Inflammatory macrophage (primary cell): ENCODE measurements at places on chromosomes 7 and 10.
A peak's percentile ranks its signal among the peaks of the same experiment; 100 is the strongest.

GRCh38 chr7:135209225-135209834 lies 2.0 kb downstream of the WDR91 start:
- DNase-seq, result peak; percentile 64

GRCh38 chr10:68871731-68872342 lies 29.3 kb upstream of the DDX50 start:
- no peak for DNase-seq

- DNase-seq, result no peak
Measured at GRCh38 chr7:136139417-136139816, 162.3 kb upstream of the MTPN start.

- DNase-seq, result peak; percentile 38
Measured at GRCh38 chr10:75972491-75973276, 541.3 kb downstream of the LRMDA start.

DNA sequence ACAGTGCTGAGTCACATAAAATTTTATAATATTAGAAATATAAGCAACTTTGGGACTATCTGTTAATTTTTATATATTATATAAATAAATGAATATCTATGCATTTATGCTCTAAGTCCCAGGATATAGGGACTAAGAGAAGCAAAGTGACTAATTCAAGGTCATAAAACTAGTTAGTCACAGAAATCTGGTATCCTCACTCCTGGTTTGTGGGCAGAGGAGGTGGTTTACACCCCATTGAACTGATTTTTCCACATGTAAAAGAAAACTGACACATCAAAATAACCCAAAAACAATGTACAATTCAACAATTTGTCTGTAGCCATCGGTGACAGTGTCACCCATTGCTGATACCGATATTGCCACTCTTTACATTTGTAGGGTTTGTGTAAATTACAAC lies 3.0 kb downstream of the PCLO start:
- no peak for DNase-seq

- DNase-seq, result no peak
Measured at GRCh38 chr10:71968553-71969474, 4.6 kb downstream of the CHST3 start.

DNA sequence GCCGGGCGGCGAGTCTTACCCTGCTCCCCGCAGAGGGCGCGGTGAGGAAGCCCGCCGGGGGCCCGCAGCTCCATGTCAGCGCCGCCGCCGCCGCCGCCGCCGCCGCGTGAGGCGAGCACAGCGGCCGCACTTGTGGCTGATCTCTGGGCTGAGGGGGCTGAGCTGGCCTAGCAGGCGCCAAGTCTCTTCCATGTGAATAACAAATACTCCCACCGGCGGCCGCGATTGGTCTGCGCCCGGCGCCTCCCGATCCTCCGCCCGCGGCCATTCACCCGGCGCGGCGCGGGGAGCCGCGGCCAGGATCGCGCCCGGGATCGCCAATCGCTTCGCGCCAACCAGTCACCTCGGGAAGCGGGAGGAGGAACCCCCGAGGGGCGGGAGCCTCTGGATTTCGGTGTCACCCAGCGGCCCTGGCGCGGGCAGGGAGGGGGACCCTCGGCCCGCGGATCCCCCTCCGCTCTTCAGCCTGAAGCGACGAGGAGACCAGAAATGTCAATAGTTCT lies at the start of gene GRM8:
TSS of gene GRM8 (minus strand) at position 164 of the 503 bp plus-strand sequence.
- DNase-seq, result peak; percentile 2

DNA sequence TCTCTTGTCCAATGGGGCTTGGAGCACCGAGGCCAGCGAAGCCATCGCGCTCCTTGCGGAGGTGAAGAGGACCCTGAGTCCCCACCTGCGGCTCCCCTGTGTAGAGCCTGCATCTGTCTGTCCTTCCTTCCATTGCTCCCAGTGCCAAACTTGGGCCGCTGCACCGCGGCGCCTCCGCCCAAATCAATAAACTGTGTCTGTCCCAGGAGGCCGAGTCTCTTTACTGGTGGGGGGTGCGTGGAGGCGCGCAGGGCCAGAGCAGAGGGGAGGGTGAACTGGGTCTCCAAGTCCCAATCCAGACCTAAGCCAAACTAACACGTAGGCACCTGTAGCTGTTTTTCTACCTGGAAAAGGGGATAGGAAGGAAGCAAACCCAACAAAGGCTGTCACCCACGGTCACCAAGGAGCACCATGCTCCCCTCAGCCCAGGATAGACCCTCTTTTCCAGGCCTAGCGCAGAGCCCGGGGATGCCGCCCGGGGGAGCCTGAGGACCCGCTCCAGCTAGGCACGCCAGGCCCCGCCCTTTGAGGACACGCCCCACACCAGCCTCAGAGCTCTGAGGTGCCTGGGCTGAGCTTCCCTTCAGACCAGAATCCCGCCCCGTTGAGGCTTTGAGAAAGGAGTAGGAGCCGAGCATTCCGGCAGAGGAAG lies 1.2 kb upstream of the CHAT start:
- DNase-seq, result no peak

DNA sequence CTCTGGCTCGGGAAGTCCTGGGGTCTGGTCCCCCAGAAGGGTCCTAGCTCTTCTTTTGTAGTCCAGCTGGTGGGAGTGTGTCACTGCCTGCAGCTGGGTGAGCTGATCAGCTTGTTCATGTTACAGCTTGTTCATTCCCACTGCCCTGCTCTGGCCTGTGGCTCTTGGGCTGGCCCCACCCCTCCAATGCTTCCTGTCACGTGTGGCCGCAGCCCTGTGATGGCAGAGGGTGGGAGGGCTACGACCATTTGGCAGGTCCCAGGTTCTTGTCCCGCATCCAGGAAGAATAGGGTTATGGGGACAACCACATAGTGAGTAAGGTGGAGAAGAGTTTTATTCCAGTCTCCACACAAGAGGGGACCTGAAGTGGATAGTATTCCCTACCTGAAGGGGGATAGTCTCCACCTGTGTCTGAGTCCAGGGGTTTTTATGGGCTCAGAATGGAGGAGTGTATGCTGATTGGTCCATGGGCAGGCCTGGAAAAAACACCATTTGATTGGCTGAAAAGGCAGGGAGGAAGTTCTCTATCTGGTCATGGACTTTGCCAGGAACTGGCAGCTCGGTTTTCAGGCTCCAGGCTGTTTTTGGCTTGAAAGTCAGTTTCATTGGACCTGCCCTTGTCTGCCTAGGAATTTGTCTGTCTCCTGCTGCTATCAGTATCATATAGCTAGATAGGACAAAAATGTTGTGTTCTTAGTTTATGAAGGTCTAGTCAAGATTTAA lies 13.1 kb downstream of the SDHAF3 start:
- no peak for DNase-seq

DNA sequence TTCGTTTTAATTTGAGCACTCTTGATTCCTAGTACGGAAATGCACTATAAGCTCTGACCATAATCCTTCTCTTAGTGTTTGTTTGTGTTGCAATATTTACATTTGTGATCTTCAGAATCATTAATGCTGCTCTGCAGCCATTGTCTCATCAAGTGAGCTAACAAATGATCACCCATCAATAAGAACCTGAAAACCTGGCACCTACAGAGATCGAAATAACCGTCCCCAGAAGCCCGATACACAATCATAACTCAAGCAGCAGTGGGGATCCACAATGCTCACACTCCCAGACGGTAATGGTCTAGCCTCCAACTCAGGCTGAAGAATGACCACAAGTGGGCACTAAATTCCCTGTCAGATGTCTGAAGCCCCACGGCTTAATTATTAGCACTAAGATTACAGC lies 156.0 kb upstream of the NFE2L3 start:
- DNase-seq, result no peak

DNA sequence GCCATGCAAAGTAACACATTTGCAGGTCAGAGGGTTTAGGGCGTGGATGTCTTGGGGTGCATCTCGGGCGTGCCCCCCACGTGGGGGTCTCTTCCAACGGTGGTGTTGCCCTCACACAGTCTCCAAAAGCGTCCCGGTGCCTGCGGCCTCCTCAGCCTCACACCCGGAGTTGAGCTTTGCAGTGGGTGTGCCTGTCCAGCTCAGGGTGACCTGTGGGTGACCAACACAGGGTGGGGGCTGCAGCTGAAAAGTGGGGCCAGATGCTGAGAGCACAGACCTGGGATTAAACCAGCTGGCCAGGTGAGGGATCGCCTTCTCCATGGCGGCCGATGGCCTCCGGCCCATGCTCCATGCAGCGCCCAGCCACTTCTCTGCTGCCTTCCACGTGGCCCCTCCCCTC lies 63.1 kb downstream of the PWWP2B start:
- DNase-seq, result no peak

- peak; percentile 72 for DNase-seq
Measured at GRCh38 chr10:48799341-48800006, 114.8 kb downstream of the WDFY4 start.

GRCh38 chr7:17307558-17307957 lies 9.1 kb downstream of the AHR start:
- no peak for DNase-seq

DNA sequence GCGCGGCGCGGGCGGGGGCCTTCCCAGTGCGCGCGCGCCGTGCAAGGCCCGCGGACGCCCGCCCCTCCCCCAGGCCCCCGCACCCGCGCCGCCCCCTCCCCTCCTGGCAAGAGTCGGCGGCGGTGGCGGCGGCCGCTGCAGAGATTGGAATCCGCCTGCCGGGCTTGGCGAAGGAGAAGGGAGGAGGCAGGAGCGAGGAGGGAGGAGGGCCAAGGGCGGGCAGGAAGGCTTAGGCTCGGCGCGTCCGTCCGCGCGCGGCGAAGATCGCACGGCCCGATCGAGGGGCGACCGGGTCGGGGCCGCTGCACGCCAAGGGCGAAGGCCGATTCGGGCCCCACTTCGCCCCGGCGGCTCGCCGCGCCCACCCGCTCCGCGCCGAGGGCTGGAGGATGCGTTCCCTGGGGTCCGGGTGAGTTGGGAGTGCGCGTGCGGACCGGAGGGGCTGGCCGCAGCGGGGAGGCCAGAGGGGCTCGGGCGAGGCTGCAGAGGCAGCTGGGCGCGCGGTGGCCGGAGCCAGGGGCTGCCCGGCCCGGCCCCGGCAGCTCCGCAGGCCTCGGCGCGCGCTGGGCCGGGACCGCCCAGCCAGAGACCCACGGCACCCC lies at the start of gene BMPR1A:
TSS of gene BMPR1A (plus strand) at position 109 of the 602 bp plus-strand sequence. CDS start 119,400 bp downstream, outside the sequence.
- no peak for DNase-seq

DNA sequence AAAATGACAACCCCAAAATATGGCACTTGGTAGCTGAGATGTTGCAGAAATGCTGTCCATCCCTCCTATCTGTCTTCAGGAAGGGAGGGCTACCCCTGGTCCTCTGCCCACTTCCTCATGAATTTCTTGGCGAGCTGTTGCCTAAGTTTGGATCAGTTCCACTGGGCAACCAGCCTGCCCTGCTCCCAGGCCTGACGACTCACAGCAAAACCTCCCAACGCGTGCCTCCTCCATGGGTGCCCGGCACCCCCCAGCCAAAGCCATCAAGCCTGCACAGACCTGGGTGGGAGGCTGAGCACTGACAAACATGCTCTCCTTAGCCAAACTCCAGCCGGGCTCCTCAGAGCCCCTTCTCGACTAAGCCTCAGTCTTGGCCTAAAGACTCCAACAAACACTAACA lies 8.9 kb downstream of the VSTM4 start:
- no peak for DNase-seq

DNA sequence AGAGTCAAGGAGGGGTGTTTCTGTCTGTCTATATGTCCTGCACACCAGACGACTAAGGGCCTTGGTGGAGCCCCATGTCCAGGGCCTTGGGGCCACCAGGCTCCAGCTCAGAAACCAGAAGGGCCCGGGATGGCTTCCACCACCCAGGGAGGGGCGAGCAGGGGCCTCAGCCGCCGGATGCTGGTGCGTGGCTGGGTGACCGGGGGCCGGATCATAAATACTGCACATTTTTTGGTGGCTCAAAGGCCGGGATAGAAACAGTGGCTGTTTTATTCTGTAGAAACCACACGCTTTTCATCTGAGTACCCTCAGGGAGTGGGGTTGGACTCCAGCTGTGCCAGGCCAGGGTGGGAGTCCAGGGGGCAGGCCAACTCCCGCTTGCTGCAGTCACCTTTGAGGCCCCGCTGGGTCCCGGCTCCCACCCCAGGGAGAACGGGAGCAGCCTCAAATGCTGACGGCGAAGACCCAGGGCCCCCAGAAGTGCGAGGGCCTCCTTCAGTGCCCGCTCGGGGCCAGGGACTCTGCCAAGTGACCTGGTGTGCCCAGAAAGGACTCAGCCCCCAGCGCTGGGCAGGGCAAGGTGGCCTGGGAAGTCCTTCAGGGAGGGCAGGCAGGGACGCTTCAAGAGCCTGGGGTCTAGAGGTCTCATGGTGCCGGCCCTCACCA lies 28.2 kb downstream of the PDGFA start:
- no peak for DNase-seq

DNA sequence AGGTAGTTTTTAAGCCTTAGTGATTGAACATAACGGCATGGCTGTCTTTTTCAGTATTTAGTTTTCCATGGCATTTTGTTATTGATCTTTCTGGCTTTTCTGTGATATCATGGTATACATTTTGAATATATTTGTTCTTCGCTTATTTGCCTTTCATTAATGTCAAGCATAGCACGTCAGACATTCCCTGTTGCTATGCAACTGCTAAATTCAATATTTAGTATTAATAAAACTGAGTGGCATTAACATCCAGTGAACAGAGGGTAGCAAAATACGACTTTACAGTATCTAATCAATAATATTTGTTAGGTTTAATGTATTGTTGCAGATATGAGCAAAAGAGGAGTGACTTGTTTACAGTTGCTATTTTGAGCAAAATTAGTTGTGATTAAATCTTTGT lies 72.5 kb downstream of the LCOR start:
- no peak for DNase-seq
